ENCODE measurements at places on chromosomes 6 and 20.
A peak's percentile ranks its signal among the peaks of the same experiment; 100 is the strongest.

DNA sequence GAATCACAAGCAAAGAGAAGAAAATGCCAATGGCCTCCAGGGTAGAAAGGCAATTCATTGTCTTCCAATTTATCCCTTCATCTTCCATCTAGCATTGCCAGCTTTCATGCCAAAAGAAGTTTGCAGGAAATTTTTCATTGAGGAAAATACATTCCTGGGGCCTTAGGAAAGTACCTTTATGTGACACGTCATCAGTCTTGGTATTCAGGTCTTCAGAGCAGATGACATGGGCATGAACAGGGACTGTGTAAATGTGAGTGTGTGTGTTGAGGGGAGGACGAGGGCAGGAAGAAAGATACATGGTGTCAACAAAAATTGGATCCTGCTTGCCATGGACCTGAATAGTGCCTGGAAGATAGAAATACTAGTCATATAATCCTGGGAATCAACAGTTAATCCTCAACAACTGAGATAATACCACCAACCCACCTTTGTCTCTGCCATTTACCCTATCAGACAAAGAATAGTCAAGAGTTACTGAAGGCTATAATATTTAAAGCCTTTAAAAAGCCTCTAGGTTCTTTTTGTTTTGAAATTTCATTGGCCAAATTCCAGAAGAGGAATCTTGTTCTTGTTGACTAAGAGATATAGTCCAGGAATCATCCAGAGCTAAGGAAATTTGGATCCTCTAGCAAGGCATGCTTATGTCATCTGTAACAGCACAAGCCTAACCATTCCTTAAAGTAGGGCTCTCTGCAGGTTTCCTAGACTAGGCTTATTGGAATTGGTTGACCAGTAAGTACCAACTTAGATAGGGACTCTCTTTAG, 405.8 kb upstream of the SASH1 start:
- DNase-seq = no peak

GRCh38 chr20:45444050-45444449, 25.5 kb upstream of the WFDC2 start:
- no peak for DNase-seq

DNA sequence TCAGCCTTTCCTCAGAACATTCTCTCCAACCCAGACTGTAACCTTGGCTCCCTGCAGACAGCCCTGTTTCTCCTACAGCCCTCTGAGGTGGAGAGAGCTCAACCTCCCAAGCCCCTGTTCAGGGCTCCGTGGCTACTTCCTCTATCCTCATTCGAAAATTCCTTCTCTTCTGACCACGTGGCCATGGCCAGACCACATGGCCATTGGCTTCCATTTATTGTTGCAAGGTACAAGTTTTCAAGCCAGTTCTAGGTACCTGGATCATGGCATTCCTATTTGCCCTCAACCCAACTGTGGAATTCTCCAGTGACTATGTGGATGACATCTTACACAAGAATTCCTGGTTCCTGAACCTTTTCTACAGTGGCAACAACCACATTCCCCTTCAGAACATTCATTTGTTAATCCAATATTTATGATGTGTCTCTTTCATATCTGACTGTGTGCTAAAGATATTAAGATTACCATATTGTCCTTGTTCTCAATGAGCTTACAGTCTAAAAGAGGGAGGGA, 161.9 kb downstream of the GMPR start:
- no peak for DNase-seq

DNA sequence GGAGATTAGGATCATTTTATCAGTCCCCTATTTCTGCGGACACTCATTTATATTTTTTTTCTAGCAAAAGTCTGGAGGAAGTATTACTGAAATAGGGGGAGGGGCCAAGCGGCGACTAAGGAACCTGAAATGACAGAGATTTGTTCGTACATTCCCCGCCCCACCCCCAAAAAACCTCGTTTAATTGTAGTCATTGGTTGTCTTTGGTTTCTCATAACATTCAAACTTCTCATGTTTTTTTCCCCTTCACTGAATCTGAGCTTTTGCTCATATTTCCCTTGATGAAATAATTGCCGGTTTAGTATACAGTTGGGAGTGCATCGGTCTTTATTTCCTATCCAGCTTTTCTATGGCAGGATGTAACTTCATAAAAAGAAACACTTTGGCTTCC, 768 bp upstream of the FYN start:
- DNase-seq = peak; percentile 27

DNA sequence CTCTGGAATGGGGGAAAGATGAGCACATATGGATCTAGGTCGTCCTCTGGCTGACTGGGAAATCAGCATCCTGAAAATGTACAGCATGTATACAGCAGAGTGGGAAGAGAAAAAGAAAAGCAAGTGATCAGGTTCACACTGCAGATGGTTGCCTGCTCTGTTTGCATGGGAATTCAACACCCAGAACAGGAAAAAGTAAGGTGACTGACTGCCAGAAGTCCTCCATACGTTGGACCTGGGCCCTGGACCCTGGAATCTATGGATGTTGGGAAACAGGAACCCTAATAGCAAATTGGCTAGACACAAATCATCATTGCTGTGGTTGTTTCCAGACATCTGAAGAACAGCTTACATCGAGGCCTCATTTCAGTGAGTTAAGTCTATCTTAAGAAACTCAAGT, 30.3 kb upstream of the TNFAIP3 start:
- no peak for DNase-seq

GRCh38 chr6:37816599-37817375, 2.7 kb upstream of the ZFAND3 start:
- no peak for DNase-seq

DNA sequence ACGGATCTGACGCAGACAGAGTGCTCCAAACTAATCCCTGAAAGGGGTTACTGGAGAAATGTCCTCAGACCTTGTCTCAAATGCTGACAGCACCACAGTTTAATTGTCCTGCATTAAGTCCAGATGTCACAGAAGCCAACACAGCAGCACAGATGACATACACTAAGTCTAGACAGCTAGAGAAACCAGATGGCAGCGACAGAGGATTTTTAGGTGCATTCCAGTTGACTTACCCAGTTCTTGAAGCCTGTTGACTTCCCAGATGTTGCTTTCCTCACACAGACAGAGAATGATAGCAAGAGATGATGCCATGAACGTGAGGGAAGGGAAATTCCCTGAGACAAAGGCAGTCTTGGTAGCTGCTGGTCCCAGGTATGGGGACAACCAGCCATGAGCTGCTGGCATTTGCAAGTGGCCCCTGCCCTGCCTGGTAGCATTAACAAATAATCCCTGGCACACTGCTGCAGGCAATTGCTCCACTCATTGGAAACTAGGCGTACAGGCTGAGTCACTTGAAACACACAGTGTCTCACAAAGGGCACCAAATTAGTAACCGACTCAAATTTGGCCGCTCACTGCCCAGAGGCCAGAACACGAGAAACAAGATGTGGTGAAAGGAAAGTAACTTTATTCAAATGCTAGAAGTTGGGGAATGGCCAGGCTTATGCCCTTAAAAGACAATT, 52.2 kb downstream of the ADGB start:
- DNase-seq = no peak

DNA sequence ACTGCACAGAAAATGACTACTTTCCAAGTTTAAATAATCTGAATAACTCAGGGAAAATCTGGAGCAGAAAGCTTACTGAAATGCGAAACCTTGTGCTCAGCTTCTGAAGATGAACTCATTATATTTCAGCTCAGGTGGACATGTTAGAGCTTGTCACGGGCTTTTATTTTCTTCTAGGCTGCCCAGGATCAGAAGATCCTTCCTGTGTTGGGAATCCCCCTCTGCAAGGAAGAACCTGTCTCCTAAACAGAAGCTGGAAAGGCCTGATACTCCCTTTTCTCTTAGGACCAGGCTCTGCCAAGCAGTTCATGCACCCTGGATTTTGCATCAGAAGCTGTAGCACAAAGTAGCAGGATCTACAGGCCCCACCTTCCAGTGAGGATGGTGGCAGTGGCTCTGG, 5.1 kb upstream of the SLC2A12 start:
- no peak for DNase-seq

DNA sequence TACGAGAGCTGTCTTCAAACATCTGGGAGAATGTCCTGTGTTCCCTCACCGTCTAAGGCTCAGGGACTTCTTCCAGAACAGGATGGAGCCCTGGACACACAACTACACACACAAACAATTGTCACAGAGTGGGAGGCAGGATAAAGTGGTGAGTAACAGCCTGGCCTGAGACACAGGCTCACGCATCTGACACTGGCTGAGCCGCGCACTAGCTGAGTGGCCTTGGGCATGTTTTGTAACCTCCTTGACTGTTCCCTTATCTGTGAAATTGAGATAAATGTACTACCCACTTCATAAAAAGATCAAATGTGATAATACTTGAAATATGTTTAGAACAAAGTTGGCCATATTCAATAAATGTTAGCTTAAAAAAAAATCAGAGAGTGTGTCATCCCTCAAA, 132.4 kb upstream of the ARMC2 start:
- no peak for DNase-seq

DNA sequence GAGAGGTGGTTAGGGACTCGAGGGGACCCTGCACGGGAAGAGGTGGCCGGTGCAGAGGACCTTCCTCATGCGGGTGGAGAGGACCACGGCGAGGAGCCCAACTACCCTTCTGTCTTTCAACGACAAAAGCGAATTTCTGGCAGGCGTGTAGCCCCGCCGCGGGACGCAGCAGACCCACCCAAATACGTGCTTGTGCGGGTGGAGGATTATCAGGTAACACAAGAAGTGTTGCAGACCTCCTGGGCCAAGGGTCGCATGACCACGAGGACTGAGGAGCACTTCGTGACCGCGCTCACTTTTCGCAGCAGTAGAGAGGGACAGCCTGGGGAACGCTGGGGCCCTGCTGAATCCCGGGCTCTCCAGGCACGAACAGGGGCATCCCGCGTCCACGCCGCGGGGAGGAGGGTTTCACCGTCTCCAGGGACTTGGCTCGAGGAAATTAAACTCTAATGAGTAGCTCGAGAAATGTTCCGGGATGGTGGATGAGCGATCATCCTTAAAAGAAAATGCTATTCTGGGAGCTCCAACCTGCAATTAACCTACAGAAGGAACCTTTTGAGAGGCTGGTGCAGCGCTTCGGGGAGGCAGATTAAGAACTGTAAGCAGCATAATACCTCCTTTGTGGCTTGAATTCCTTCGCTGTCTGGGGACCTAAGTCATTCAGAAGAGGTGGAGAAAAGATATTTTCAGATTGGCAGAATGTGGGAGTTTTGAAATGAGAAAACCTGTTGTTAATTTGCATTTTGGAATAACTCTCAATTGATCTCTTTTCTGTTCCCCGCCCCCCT, 804 bp downstream of the C6orf141 start:
- no peak for DNase-seq

- peak; percentile 28 for DNase-seq
Observed at GRCh38 chr6:138588805-138589434, 89.6 kb upstream of the NHSL1 start.

- DNase-seq = no peak
Observed at GRCh38 chr6:144888621-144889020, 603.5 kb downstream of the UTRN start.

DNA sequence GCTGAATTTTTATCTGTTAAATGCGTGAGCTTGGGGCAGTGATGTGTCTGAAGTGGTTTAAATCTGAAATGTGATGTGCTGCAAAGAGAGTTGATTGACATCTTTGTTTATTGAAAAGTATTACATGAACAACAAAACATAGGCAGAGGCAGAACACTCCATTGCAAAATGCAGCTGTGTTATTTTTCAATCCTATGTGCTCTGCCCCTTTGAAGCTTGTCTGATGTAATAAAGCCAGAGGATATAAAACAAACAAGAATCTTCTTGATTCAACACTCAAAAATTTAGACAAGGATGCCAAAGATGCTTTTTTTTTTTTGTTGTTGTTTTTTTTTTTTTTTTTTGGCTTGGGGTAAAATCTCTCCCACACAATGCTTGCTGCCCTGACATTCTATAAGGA, 482.4 kb upstream of the MMS22L start:
- no peak for DNase-seq

GRCh38 chr20:24998631-24999445, 6.3 kb upstream of the APMAP start:
- peak; percentile 28 for DNase-seq

- no peak for DNase-seq
Observed at GRCh38 chr6:139846538-139847456, 472.3 kb upstream of the CITED2 start.

DNA sequence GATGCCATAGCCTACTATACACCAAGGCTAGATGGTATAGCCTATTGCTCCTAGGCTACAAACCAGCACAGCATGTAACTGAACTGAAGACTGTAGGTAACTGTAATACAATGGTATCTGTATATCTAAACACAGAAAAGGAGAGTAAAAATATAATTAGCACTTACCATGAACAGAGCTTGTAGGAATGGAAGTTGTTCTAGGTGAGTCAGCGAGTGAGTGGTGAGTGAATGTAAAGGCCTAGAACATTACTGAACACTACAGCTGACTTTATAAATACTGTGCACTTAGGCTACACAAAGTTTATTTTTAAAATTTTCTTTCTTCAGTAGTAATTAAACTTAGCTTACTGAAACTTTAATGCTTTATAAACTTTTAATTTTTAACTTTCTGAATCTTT, 129.5 kb downstream of the BTBD9 start:
- no peak for DNase-seq

GRCh38 chr20:35444226-35444625, 6.2 kb upstream of the GDF5 start:
- DNase-seq = no peak

DNA sequence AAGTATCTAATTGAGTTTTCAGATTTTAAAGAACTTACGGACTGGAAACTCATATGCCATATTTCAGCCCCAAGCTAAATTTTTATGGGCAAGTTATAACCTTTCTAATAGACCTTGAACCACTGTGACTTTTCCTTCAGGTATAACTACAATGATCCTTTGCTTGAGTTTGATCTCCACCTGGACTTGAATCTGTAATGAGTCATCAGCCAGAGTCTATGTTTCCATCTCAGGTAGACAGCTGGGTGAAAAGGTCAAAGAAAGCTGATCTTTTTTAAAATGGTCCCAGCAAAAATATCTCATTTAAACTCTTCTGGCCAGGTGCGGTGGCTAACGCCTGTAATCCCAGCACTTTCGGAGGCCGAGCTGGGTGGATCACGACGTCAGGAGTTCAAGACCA, 88.4 kb upstream of the SGK1 start:
- no peak for DNase-seq

All from psoas muscle (tissue), 8 donors.